ENCODE measurements at places on chromosomes 1 and 21.

DNA sequence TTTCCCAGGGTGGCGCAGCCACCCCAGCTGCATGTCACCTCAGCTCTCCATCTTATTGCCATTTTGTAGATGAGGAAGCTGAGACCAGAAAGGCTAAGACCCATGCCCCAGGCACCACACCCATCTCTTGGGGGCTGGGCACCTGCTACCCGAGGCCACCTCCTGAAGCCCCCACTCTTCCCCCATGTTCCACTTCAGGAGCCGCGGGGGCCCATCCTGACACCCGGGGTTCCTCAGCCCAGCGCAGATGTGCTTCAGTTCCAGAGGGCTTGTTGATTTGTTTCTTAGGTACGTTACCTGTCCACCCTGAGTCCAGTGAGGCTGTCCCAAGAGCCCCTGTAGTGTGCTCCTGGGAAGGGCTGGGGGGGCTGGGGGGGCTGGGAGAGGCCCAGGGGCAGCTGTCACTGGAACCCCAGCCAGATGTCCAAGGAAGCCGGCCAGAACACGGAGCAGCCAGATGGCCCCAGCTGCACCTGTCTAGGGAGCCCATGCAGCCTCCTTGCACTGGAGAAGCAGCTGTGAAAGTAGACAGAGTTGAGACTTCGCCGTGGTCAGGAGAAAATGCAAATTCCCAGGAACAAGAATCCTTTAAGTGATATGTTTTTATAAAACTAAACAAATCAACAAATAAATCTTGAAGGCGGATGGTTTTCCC is 17.1 kb upstream of the CCDC27 start:
- no peak for DNase-seq

DNA sequence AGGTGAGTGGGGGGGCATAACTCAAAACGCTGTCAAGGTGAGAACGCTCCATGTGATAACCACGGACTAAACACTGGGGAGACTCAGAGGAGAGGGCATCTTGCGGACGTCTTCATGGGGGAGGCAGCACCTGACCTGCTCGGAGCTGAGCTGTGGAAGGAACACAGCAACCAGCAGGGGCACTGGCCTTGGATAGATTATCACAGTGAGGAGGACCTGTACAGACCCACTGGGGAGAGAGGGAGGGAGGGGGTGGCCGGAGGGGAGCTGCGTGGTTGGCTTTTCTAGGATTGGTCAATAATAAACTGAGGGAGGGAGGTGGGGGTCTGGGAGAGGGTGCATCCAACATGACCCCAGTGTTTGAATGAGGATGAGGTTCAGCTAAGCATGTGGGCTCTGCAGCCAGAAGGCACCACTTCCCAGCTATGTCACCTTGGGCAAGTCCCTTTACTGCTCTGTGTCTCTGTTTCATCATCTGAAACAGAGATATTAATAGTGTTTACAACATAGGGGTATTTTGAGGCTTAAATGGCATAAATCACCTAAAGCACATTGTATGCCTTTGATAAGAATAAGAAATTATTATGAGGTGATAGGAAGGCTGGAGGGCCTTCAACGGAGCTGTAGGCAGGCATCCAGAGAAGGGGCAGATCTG is 123.3 kb downstream of the GRIK3 start:
- DNase-seq, result no peak

GRCh38 chr1:88463401-88463985 is 220.6 kb upstream of the PKN2 start:
- no peak for DNase-seq

DNA sequence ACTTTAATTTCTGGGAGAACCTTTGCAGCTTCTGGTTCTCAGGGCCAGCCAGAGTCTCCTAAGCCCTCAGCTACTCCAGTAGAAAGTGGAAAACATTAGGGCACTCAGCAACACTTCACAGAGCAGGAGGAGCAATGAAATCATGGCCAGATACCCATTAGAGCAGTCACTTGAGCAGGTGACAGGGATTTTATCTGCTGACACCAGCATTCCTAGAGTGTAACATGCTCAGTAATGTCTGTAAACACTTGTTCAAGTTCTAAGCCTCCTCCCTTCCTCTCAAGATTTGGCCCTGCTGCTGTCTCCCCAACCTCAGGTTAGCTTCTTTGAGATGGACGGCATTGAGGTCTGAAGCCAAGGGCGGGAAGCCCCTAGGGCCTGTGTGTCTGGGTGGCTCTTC is 218.0 kb downstream of the GRIK3 start:
- no peak for DNase-seq

DNA sequence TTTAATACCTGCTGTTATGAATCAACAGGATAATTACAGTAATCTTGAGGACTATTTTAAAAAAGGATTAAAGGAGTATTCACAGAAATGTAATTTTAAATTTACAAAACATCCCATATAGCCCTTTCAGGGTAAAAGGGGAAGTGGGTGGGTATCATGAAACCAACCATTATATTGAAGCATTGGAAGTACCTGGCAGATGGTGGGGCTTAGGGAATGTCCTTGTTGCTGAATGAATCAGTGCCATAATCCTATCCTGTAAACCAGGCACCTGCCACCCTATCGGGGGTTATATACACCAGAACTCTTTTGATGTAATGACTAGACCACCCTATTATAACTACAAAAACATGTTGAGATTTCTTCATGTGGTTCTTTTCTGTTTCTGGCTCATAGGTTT is 30.4 kb downstream of the CDC14A start:
- DNase-seq, result no peak

DNA sequence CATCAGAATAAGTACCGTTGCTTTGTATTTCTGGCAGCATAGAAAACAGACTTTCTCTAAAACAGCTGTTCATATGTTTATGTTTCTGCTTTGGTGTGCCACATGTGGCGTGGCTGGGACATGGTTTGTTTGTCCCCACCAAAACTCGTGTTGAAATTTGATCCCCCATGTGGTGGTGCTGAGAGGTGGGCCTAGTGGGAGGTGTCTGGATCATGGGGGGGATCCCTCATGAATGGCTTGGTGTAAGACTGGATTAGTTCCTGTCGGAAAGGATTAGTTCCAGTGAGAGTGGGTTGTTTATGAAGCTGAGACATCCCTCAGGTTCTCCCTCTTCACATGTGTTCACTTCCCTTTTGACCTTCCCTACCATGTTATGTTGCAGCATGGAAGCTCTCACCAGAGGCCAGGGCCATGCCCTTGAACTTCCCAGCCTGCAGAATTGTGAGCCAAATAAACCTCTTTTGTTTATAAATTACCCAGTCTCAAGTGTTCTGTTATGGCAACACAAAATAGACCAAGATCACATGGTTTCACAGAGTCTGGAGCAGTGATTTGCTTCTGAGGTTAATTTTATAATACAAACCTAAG is 17.9 kb upstream of the H3-3A start:
- DNase-seq, result no peak

DNA sequence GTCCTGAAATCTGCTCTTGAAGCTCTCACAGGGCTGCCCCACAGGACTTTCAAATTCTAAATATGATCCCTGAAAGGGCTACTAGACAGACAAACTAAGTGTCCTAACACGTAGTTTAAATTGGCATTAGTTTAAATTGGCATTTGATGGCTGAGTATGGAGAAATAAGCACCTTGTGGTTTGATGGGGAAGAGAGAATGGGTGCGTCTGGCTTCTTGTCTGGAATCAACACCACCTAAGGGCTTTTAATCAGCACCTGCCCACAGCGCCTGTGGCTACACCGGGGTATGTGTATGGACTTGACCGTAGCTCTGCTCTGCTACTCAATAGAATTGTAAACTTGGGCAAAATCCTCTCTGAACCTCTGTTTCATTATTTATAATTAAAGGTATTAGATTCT is 5.7 kb upstream of the LAMB3 start:
- DNase-seq, result no peak

DNA sequence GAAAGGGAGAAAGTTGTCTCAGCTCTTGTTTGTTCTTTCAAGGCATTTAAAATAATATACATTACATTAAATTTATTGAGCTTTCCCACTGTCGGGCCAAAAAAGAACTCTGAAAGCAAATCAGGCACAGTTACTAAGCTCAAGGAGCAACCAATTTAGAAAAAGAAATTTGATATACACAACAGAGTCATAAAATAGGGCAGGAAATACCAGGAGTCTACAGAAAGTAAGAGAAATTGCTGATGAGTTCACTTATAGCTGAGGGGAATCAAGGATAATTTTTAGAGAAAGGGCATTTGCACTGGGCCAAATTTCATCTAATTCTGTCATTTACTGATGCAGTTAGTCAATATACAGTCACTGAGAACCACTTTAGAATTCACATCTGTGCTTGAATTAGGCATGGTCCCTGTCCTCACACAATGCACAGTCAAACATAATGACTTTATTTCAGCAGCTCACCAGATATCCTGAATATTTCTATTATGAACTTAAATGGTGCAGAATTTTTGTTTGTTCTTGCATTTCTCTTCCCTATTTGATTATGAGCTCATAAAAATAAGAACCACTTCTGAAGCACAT is 249.6 kb upstream of the BEND5 start:
- DNase-seq, result no peak

DNA sequence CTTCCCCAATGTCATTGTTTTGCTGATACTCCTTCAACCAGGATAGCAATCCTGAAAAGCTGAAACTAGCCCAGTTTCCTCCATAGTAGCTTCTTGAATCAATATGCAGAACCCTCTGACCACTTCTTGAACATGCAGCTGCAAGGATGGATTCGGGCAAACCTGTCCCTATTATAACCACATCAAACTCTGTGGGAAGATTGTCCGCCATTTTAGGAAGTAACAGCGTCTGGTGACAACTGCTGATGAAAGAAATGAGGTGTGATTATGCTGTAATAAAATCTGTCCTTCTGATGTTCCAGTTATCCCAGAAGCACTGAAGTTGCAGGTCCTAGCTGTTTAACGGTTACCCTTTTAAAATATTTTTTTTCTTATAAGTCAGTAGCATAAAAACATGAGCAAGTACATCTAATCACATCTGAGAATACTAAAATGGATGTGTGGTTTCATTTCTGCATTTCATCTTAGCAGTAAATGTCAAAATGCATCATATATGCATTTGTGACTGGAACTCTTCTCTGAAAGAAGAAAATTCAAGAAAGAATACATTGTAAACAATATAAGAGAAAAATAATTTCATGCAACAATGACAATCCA is 4.5 kb downstream of the CHML start:
- no peak for DNase-seq

DNA sequence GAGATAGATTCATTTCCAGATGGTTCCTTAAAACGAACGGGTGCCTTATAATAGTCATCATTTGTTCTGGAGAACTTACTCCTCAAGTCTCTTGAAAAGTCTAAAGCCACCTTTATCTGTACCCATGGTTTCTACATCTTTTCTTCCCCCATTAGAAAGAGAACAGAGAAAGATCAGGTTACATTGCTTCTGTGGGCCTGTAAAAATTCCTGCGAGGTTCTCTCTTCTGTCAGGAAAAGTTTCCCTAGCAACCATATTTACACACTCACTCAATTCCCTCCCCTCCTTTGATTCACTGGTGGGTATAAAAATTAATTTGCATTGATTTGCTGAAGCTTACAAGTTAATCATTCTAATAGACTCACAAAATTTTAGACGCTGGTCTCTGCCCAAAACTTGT is 6.7 kb downstream of the PHC2 start:
- DNase-seq, result no peak

GRCh38 chr21:31476263-31477022 is 132.4 kb upstream of the TIAM1 start:
- DNase-seq, result no peak

DNA sequence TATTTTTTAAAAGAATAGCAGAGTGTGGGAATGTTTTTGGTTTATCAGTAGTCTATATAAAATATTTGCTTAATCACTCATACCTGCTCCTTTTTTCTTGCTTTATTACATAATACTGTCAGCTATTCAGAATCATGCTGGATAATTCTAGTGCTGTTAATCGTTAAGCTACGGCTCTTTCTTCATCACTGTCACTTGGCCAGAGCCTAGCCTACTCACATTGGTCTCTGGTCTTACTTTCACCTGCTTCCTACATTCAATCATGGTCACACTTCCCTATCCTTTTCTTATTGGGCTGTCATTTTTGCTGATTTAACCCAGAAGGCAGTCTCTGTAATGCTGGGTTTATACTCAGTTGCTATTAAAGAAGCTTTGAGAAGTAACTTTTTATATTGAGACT is 2.5 kb downstream of the KLHL20 start:
- no peak for DNase-seq

- no peak for DNase-seq
These were observed 65.6 kb downstream of the RGSL1 start for GRCh38 chr1:182515556-182515955.

- no peak for DNase-seq
These were observed 95.5 kb downstream of the MIS18A start for GRCh38 chr21:32183396-32183795.

DNA sequence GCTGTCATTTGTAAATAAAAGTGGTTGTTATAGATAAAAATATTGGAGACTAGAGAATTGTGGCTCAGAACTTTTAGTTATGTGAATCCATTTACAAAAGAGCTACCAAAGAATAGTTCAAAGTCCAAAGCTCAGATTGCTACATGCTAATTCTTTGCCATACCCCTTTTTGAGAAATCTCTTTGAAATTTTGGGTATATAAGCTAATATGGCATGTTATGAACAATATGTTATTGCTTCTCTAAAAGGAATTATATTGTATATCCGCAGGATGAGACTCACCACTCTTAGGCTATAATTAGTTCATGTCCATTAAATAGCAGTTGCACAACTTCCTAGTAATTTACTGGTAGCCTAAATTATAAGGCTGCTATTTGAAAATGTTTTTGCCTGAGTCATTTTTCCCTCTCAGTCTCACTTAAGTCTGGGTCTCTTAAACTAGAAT is 178.0 kb downstream of the ZNF281 start:
- no peak for DNase-seq

DNA sequence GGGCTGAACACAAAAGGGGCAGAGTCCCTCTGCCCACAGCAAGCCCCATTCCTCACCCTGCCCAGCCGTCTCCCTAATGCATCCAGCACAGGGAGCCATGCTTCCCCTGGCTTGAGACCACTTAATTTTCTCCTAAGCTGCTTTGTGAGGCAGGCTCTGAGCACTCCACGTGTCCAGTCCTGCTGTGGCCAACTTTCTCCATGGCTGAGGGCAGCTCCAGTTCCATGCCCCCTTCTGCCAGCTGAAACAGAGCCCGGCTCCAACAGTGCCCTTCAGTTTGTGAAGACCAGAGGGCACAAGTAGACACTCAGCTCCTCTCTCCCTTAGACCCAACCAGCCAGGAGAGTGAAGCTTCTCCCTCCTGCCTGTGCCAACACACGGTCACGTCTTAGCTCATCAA is 33.8 kb downstream of the PLEKHA6 start:
- no peak for DNase-seq

DNA sequence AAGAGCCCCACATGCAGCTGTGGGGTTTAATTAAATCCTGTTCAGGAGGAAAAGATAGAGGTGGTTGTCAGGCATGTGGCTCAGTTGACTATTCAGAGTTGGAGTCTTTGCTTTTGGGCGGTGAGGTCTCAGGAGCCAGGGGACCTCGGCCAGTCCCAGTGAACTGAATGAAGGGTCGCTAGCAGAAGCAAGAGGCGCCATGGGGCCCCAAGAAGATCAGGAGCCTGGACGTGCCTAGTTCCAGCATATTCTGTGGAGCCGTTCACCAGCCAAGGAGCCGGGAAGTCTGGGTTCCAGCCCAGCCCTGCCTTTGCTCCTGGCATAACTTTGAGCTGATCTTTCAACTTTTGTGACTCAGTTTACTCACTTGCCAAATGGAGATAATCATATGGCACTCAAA is 217.7 kb upstream of the IRF2BP2 start:
- no peak for DNase-seq
